ENCODE measurements at places on chromosomes 4 and X.

DNA sequence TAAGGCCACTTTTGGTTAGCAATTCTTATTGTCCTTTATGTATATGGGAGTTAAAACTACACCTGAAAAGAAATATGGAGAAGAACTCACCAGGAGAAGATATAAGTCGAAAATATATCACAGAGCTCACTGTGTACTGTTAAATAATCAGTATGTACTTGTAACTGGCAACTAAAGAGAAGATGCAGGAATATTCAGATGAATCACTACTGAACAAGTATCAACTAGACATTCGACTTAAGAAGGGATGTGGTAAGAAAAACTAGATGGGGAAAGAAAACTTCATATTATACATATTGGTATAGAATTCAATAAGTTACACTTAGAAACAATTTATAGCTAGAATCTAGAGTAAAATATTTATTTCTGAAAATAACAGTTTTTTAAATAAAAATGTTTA, 230.0 kb downstream of the CAMK2D start:
- no peak for DNase-seq

- DNase-seq: no peak
Observed at GRCh38 chr4:166049036-166049435, 176.0 kb downstream of the TLL1 start.

GRCh38 chr4:104446431-104447278, 48.0 kb downstream of the CXXC4 start:
- DNase-seq: no peak

- DNase-seq: no peak
Observed at GRCh38 chr4:6282314-6282771, 12.7 kb downstream of the WFS1 start.

DNA sequence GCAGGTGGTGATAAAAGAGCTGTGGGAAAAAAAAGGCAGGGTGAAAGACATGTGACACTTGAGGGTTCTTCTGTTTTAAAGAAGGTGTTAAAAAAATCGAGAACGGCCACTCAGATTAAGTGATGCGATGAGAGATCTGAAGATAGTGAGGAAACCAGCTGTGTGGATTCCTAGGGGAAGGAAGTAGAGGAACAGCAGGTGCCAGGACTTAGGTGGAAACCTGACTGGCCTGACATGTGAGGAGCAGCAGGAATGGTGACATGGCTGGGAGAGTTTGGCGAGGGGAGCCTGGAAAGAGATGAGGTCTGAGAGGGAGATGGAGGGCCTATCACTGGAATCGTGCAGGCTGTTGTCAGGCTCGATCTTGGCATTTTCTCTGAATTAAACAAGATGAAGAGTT, 55.5 kb downstream of the BMPR1B start:
- no peak for DNase-seq

DNA sequence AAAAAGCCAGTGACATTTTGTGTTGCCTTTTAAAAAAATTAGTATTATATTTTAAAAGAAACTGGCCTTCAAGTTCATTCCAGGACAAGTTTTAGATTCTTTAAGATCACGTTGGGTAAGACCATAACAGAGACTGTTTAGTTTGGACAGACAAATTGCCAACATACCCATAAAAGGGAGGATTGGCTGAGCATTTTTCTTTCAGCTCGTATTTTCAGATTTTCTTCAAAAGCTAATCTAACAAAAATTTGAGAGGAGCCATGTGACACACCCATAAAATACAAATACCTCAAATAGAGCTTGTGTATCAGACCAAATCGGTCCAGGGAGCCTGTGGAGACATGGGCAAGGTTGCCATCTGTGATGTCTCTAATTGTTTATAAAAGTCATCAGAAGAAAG, 74.6 kb upstream of the C1QTNF7 start:
- no peak for DNase-seq

DNA sequence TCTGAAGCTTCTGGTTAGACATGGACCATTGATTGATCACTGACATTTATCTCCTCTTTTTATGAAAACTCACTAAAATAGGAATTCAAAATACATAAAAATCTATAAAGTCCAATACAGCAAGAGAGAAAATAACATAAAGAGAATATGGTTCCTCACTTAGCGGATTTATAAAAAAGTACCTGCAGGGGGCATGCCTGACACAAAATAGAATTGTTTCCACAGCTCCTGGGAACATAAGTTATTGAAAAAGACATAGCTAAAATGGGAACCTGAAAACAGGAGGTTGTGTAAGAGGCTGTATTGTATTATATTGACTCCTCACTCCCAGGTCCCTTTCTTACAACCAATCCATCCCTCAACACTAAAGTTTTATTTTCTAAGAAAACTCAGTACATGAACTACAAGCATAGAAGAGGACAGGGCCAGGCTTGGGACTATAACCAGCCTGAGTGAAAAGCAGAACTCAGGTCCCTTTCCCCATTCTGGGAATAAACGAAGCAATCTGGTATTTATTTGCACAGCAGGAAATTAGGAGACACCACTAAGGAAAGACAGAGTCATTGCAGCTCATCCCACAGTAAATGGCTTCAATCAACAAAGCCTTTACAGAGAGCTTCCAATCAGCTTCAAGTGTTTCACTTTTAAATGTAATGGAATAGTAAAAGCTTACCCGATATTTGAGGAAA, 121.1 kb upstream of the NDST4 start:
- DNase-seq: no peak

- DNase-seq: no peak
Observed at GRCh38 chrX:103932133-103932532, 30.3 kb upstream of the TMSB15B start.

GRCh38 chr4:28835501-28835900, 1884.7 kb upstream of the PCDH7 start:
- no peak for DNase-seq

GRCh38 chrX:9897761-9898161, 69.4 kb upstream of the CLDN34 start:
- DNase-seq: no peak

GRCh38 chrX:153029875-153030274, 26.4 kb upstream of the PNMA3 start:
- DNase-seq: no peak

GRCh38 chr4:121108557-121108956, 36.2 kb upstream of the NDNF start:
- no peak for DNase-seq

DNA sequence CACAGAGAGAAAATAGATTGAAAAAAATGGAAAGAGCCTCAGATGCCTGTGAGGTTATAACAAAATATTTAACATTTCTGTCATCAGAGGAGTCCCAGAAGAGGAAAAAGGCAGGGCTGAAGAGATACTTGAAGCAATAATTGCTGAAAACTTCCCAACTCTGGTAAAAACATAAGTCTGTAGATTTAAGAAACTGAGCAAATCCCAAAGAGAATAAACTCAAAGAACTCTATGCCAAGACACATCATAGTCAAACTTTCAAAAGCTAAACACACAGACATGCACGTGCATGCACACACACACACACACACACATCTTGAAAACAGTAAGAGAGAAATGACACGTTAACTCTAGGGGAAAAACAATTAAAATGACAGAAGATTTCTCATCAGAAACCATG, 94.1 kb downstream of the SLC16A2 start:
- no peak for DNase-seq

DNA sequence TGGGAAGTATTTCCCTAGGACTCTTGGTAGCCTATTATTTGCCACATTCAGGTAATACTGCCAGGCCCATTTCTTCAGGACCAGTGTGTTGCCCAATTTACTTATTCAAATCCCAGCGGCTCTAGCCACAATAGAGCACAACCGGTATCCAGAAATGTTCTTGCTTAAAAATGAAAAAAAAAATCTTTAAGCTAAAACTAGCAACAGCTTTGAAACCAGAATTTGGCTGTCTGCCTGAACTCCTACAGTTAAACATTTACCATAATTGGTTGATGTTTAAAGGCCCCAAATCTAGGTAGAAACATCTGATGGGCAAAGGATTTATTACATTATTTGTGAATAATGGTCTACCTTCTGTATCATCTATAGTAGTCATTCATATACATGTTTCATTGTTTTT, 930 bp upstream of the SLITRK4 start:
- no peak for DNase-seq

GRCh38 chrX:107676559-107677378, 48.5 kb downstream of the PRPS1 start:
- DNase-seq: peak; percentile 35

GRCh38 chr4:104394406-104395167, 100.1 kb downstream of the CXXC4 start:
- no peak for DNase-seq

GRCh38 chrX:98067611-98068010, 1183.9 kb downstream of the RPA4 start:
- DNase-seq: no peak

DNA sequence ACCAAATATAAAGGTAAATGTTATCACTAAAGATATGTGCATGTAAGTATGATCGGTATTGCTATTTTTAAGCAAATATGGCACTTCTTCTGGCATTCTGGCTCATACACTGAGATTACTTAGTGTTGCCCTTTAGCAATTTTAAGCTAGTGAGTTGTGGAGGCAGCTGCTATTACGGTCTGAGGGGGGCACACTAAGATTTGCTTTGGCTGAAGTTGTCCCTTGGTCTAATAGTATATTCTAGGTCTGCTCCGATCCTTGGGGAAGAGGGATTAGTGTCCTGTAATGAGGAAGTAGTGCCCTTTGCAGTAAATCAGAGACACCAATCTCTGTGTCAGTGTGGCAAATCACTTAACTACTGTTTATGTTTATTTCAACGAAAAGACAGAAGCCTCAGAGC, 196.5 kb upstream of the FTHL17 start:
- no peak for DNase-seq

- DNase-seq: no peak
Observed at GRCh38 chrX:37993837-37994619, 12.3 kb upstream of the SYTL5 start.

- no peak for DNase-seq
Observed at GRCh38 chrX:108091878-108092291, 307 bp downstream of the ATG4A start.

DNA sequence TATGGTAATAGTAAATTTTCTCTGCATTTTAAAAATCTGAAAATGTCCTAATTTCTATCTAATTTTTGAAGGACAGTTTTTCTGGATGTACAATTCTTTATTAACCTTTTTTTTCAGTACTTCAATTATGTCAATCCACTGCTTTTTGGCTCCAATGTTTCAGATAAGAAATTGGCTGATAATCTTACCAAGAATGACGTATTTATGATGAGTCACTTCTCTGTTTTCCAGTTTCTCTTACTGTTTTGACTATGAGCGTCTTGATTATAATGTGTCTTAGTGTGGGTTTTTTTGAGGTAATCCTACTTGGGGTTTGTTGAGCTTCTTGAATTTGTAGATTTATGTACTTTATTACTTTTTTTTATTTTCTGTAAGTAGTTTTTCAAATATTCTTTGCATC, 47.2 kb downstream of the UGT2B11 start:
- DNase-seq: no peak

GRCh38 chr4:19693936-19694570, 557.7 kb upstream of the SLIT2 start:
- DNase-seq: no peak

DNA sequence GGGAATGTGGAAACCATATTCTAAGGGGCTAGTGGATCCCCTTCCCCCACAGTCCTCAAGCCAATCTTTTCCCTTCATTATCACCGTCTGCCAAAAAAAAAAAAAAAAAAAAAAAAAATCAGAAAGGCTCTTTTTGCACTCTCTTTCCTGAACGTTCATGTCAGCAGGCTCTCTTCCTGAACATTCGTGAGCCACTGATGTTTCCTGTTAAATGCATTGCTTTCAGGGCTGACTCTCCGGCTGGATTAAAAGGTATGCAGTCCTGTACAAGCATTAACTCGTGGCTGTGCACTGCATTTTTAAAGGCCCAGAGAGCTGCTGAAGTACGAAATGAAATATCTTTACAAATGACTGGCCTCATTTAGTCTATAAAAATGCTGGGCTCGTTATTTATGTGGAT, 34.0 kb upstream of the TSPAN5 start:
- DNase-seq: no peak

GRCh38 chr4:123361195-123361861, 35.3 kb upstream of the SPRY1 start:
- no peak for DNase-seq

GRCh38 chr4:184163813-184164212, 53.9 kb downstream of the ENPP6 start:
- no peak for DNase-seq

- DNase-seq: no peak
Observed at GRCh38 chrX:122813876-122814275, 370.2 kb upstream of the GRIA3 start.

GRCh38 chr4:991451-992296, 1.5 kb downstream of the SLC26A1 start:
- DNase-seq: no peak

DNA sequence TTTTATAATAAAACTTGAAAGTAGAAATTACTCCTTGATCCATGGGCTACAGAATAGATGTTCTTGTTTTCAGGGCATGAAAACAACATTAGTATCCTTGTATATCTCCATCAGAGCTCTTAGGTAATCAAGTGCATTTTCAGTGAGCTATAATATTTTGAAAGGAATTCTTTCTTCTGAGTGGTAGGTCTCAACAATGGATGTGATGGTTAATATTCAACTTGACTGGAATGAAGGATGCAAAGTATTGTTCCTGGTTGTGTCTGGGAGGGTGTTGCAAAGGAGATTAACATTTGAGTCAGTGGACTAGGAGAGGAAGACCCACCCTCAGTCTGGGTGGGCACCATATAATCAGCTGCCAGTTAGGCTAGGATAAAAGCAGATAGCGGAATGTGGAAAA, 100.1 kb downstream of the LCORL start:
- no peak for DNase-seq

- no peak for DNase-seq
Observed at GRCh38 chrX:115559672-115560071, 1.3 kb upstream of the PLS3 start.

DNA sequence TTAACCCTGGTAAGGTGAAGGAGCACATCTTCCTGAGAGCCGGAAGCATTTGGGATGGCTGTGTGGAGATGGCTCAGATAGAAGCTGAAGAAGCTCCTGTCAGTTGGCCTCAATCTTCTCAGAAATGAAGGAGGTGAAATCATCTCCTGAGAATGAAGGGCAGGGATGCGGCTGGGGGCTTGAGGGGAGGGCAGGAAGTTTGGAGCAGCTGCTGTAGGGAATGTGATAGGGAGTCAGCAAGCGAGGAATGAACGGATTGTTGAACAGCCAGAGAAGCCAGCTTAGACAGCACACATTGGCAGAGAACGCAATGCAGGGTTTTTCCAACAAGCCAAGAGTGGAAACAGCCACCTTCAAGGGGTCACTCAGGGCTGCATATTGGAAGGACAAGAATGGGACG, 10.0 kb downstream of the KCNE5 start:
- DNase-seq: no peak

- DNase-seq: no peak
Observed at GRCh38 chr4:6177587-6178197, 22.7 kb downstream of the JAKMIP1 start.

- DNase-seq: no peak
Observed at GRCh38 chr4:132556316-132556715, 592.8 kb upstream of the PCDH10 start.

All from T-helper 9 cell (primary cell).